Stimulated activated CD4-positive, alpha-beta T cell treated with anti-CD3 and anti-CD28 coated beads, Interleukin-2, amount 100 ng/mL, for 24 hours (primary cell): ENCODE measurements at places on chromosomes 2 and 18.

GRCh38 chr2:1835581-1836201 lies 91.4 kb upstream of the PXDN start:
- DNase-seq, result no peak

- no peak for DNase-seq
Observed at GRCh38 chr18:80077873-80078272, 31.2 kb upstream of the ADNP2 start.

DNA sequence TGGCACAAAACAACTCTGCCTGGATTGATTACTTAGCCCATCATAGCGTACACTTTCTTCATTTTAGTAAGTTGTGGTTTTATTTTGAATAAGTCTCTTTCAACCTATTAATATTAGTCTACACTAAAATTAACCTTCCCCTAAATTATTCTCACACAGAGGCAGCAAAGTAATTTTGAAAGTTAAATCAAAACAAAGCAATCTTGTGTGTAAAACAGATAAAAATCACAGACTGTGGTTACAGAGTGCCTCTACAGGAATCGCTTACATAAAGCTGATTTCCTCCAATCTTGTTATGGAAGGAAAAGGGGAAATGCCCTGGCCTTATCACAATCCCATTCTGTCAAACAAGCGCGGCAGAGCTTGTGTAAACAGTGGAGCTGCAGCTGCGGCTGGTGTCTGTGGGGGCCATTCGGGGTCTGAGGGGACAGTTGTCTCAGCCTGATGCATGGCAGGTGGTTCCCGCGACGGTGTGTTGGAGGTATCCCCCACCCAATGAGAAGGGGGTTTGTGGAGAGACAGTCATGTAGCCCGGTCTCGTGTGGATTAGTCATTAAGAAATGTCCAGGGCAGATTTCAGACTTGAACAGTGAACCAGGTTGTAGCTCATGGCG lies 42.1 kb downstream of the BCL2L11 start:
- DNase-seq, result no peak

DNA sequence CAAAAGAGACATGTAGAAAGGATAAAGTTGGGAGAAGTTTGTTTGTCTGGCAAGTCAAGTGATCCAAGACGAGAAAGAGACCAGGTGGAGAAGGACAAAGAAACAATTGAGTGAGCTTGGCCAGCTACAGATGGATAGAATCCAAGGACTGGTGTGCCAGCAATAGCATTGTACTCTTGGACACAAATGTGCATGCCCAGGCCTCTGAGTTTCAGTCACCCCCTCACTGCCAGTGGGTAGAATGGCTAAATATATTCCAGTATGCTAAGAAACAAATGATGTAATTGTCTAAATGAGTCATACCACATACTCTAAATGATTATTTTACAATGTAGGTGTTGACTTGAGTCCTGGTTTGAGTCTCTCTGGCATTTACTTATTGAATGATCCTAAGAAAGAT lies 881.3 kb downstream of the LRRTM4 start:
- no peak for DNase-seq

- no peak for DNase-seq
Observed at GRCh38 chr2:126784045-126784444, 114.6 kb upstream of the TEX51 start.

- DNase-seq, result no peak
Observed at GRCh38 chr2:68237404-68237803, 14.9 kb downstream of the PPP3R1 start.

DNA sequence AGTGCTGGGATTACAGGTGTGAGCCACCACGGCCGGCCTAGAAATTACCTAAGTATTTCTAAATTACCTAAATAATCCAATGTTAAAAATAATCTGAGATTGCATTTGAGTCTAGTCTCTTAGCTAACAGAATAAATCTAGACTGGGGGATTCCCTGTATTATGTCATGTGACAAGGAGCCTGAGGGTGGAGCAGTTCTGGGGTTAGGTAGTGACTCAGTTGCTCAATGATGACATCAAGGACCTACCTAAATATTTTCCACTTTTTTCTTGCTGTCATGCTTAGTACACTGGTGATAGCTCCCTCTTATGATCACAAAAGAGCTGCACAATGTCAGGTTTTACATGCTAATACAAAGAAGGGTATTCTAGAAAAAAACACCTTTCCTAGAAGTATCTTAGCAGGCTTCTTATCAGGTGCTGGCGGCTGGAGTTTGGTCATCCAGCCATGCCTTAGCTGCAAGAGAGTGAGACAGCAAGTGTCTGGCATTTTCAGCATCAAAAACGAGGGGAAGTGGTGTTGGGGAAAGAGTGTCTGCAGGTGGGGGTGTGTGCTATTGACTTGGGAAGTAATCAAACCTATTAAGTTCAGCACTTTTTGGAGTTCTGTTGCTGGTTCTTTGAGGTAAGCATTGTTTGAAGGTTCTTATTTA lies 17.5 kb upstream of the CEP192 start:
- no peak for DNase-seq
